ENCODE measurements at places on chromosomes 12 and 14. TPM values are rescaled to one million over a fixed set of nuclear protein-coding genes. Genes with fewer than 3 reads are reported as not detected.

Gene BIN2
- 0.74 TPM for total RNA-seq

Gene BRMS1L
- 19.9 TPM for total RNA-seq

Gene MANSC4
- not detected for total RNA-seq

Gene KLHL33
- total RNA-seq: 0.25 TPM

Gene EML5
- 20.7 TPM for total RNA-seq

Gene FAM181A
- 0.74 TPM for total RNA-seq

Gene KIF5A
- 79.9 TPM for total RNA-seq

Gene AQP2
- total RNA-seq: not detected

Gene PAH
- 0.25 TPM for total RNA-seq

Gene KERA
- total RNA-seq: 1.2 TPM

Gene IRAK3
- total RNA-seq: 5.4 TPM

Gene FBXW8
- 10.8 TPM for total RNA-seq

Gene PLCZ1
- total RNA-seq: 0.25 TPM

Gene KRT84
- total RNA-seq: not detected

Gene PSMB11
- not detected for total RNA-seq

Gene CATSPERB
- 0.74 TPM for total RNA-seq

Gene OAS2
- total RNA-seq: 0.98 TPM

Gene KIAA0586
- 21.4 TPM for total RNA-seq

Gene ABCC9
- total RNA-seq: 15.2 TPM

Gene SMCO2
- not detected for total RNA-seq

Gene LRRC10
- not detected for total RNA-seq

Gene C3AR1
- 0.49 TPM for total RNA-seq

Gene KLRK1
- 0.25 TPM for total RNA-seq

Gene KRT83
- not detected for total RNA-seq

Gene CNTN1
- total RNA-seq: 376 TPM

Gene SERPINA6
- not detected for total RNA-seq

Gene RPL6
- total RNA-seq: 782 TPM

Gene SPIC
- total RNA-seq: not detected

Gene REP15
- 1.7 TPM for total RNA-seq

Gene FAM186B
- not detected for total RNA-seq

Gene CLBA1
- 14.0 TPM for total RNA-seq
